ENCODE measurements at places on chromosomes 1 and 21. TPM values are rescaled to one million over a fixed set of nuclear protein-coding genes. Genes with fewer than 3 reads are reported as not detected.
A peak's percentile ranks its signal among the peaks of the same experiment; 100 is the strongest.

GRCh38 chr1:197285526-197286205 lies 17.6 kb downstream of the CRB1 start:
- DNase-seq = peak; percentile 8

- DNase-seq = no peak
Observed at GRCh38 chr1:221074332-221074731, 195.1 kb downstream of the HLX start.

DNA sequence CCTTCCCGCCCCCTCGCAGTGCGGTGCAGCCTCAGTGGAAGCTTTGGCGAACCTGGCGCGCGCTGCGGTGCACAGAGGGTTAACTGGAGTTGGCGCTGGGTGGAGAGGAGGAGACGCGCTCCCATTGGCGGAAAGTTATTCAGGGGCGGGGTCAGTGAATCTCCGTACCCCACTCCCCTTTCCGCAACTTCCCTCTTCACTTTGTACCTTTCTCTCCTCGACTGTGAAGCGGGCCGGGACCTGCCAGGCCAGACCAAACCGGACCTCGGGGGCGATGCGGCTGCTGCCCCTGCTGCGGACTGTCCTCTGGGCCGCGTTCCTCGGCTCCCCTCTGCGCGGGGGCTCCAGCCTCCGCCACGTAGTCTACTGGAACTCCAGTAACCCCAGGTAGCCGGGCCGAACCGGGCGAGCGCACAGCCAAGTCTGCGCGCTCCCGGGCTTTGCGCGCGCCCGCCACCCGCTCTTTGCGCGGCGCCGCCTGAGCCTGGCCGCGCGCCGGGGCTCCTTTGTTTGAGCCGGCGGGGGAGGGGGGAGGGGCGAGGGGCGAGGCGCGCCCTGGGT lies at the start of gene EFNA4:
Gene EFNA4 (plus strand): TSS at position 191 of the 561 bp plus-strand sequence. CDS start 84 bp downstream, at position 275.
- DNase-seq = peak; percentile 89

GRCh38 chr1:156550346-156550745 lies 22.0 kb downstream of the IQGAP3 start:
- DNase-seq = no peak

MSH4 gene
- total RNA-seq = 0.43 TPM

DNA sequence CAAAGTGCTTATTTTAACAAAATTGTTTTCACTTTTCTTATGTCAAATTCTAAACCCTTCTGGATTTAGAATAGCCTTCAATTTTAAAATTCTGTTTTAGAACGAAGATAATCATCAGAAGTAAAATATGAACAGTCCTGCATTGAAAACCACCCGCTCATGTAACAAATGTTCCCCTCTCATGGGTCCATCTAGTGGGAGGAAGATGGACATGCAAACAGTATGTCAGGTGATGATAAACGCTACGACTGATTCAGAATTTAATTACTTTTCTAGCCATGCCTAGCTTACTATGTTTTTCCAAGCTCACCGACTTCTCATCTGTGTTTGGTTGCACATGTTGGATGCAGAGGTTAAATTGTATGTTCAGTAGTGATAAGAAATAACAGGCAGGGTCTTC lies 23.5 kb downstream of the SOD1 start:
- no peak for DNase-seq

DNA sequence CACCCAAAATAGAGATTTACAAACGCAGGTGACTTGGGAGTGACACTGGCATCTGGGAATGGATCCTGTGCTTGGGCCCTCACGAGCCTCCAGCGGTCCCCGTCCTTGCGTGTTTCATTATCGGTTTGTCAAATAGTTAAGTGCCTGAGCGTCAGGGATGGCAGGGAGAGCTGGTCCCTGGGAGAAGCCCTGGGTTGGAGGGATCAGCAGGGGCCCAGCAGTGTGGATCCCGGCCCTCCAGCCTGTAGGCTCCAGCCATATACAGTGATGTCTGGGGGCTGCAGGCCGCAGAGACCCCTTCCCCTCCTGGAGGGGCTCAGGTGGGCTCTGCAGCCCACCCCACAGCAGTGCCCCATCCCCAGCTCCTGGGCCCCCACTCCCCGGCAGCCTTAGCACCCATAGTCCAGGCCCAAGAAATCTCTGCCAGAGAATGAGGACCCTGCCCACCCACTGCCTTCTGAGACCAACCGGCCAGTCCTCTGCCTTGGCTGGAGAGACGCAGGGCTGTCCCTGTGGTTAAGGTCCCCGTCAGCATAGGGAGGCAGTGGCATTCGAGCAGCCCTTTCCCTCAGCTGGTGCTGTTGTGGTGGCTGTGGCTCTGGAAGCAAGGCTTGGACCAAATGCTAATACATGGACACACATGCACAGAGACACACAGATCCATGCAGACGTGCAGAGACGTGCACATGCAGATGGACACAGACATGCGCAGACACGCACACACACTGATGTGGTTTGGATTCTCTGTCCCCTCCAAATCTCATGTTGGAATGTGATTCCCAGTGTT lies 2.4 kb upstream of the SLC19A1 start:
- DNase-seq = peak; percentile 6

GRCh38 chr1:147218606-147219005 lies 6.5 kb downstream of the FMO5 start:
- DNase-seq = no peak

SGIP1 gene
- not detected for total RNA-seq

PTP4A2 gene
- total RNA-seq = 285 TPM

DNA sequence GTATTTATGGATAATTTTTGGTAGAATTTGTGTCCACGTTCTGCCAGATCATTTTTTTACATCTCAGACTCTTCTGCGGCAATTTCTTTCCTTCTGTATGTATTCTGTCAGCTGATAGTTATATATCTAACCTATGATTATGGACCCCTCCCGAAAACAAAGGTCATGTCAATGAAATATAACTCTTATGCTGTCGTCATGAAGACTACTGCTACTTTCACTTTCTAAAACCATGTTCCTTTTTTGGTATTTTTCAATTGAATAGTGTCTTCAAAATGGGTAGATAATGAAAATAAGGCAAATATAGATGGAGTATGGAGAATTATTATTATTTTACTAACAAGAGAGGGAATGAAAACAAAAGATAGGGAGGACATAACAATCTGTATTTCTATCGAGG lies 3.2 kb downstream of the ANGPTL1 start:
- no peak for DNase-seq

GRCh38 chr1:101135526-101135925 lies 101.3 kb upstream of the S1PR1 start:
- no peak for DNase-seq

CD1B gene
- total RNA-seq = not detected

WASF2 gene
- total RNA-seq = 109 TPM

GRCh38 chr1:167066333-167067122 lies 23.6 kb downstream of the GPA33 start:
- DNase-seq = peak; percentile 83

DNA sequence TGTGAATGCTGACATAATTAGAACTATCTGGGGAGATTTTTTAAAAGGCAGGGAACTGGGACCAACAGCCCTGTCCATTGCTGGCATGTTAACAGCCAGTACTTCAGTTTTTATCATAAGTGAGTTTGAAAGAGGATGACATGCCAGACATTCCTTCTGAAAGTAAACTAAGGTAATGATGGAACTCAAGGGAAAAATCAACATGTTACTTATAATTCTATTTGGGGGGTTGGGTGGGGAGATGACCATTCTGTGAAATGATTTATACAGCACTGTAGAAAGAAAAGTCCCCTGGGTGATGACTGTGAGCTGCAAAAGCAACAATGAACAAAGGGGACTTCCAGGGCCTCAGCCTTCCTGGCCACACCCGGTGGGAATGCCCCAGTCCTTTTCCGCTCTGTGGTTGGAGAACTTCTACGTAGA lies 5.4 kb upstream of the LAMC2 start:
- DNase-seq = peak; percentile 43

DNA sequence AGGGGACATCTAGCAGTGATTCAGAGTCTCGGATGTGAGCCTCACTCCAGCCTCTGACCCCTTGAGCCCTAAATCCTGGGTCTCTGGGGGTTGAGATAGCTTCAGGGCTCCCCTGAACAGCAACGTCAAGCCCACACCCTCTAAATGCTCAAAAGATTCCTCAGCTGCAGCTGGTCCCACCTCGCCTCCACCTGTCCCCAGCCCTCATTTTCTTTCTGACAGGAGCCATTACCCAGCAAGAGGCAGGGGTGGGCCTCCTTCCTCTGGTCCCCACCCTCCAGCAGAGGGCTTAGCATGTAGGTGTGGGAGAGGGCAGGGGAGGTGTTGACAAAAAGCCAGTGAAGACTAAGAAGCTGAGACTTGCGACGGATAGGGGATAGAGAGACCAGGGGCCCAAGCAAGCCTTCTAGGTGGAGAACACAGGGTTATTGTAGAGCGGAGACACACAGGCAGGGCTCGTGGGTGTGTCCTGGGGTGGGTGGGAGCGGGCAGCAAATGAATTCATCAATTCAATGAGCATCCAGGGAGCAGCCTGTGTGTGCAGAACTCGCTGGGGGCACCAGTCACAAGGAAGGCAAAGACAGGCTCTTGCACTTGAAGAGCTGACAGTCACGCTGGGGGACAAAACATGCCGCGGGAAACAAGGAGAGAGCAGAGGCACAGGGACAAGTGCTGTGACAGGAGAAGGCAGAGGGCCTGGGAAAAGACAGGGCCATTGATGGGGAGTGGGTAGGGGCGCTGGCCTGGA lies 48.9 kb upstream of the GOLT1A start:
- no peak for DNase-seq

KRTCAP2 gene
- total RNA-seq = 138 TPM

- DNase-seq = no peak
Observed at GRCh38 chr1:177669161-177669560, 300.7 kb downstream of the SEC16B start.

RGS18 gene
- total RNA-seq = 0.19 TPM

- DNase-seq = no peak
Observed at GRCh38 chr1:165034136-165034809, 322.2 kb downstream of the LMX1A start.

WNT4 gene
- not detected for total RNA-seq

DNA sequence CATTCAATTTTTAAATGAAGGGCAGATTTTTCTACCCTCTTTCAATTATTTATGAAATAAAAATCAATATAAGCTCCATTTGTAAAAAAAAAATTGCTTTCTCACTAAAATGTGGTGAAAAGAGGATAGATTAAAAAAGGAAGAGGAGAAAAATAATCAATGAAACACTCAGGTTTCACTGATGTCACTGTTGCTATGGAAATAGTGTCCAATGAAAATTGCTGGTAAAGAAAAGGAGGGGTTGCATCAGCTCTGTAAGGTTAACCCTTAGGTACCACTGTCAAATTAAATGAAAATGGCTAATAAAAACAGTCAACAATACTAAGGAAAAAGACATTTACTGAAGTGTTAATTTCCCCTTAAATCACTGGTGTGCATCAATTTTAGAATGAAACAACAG lies 91.6 kb upstream of the TTC39A start:
- DNase-seq = no peak

DNA sequence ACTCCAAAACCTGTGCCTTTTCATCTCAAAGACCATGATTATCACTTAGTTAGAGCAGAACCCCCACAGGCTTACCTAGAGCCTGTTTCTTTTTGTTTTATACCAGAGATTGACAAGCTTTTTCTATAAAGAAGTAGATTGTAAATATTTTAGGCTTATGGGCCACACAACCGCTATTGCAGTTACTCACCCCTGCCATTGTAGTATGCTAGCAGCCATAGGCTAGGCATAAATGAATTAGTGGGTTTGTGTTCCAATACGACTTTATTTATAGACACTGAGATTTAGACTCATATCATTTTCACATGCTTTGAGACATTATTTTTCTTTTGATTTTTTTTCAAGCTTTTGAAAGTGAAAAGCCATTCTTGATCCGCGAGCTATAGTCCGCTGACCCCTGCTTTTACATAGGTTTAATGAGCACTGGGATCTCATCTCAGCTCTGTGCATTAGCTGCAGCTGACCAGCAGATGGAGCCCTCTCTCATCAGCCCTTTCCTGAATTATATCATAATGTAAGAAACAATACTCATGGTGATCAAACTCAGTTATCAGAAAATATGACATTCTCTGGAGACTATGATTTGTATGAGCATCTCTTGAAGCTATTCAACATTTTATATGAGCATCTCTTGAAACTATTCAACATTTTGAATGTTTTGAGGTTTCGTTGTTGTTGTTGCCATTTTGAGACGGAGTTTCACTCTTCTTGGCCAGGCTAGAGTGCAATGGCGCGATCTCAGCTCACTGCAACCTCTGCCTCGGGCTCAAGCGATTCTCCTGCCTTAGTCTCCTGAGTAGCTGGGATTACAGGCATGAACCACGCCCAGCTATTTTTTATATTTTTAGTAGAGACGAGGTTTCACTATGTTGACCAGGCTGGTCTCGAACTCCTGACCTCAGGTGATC lies 111.9 kb upstream of the L1TD1 start:
- DNase-seq = peak; percentile 49

All from activated CD4-positive, alpha-beta memory T cell treated with anti-CD3 and anti-CD28 coated beads for 36 hours (primary cell).